Stimulated activated CD4-positive, alpha-beta T cell treated with anti-CD3 and anti-CD28 coated beads, Interleukin-2, amount 100 ng/mL, for 48 hours (primary cell): ENCODE measurements at places on chromosomes 16 and 17.

DNA sequence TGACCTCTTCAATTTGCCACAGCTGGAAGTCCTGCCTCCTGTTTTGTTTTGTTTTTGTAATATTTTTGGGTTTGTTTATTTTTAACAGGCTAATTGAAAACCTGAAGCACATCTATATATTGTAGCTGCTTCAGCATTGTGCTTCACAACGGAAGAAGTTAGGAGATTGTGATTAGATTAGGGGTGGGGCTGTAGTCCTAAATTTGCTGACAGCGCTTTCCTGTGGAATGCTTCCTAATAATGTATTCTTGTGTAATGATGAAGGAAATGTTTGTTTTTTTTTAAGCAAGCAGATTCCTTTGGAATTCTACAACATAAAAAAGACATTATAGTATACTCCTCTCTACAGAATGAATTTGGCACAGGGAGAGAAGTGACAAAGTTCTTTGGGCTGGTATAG, 70.1 kb downstream of the NLK start:
- DNase-seq, result no peak

- DNase-seq, result no peak
These were observed 1.4 kb upstream of the ATP6V0A1 start for GRCh38 chr17:42457107-42457792.

- DNase-seq, result no peak
These were observed 9.9 kb upstream of the GUCY2D start for GRCh38 chr17:7992516-7992915.

DNA sequence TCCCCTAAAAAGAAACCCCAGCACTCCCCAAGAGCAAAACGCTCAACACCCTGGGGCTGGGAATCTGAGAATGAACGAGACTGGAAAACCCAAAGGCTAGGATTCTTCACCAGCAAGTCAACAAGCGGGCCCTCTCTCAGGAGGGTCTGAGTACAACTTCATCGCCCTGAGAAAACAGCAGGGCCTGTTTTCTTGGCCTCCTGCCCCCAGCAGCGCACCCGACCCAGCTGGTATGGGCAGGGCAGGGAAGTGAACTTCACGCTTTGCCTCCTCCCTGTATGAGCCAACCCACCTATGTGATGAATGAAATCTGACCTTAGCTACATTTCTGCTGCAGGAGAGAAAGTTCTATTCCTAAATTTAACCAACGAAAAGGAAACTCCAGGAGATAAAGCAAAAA, 11.1 kb downstream of the NUDT16L1 start:
- DNase-seq, result no peak

GRCh38 chr16:81500833-81501521, 56.4 kb downstream of the CMIP start:
- DNase-seq, result no peak

GRCh38 chr16:27189335-27189972, 13.9 kb upstream of the KDM8 start:
- DNase-seq, result no peak

DNA sequence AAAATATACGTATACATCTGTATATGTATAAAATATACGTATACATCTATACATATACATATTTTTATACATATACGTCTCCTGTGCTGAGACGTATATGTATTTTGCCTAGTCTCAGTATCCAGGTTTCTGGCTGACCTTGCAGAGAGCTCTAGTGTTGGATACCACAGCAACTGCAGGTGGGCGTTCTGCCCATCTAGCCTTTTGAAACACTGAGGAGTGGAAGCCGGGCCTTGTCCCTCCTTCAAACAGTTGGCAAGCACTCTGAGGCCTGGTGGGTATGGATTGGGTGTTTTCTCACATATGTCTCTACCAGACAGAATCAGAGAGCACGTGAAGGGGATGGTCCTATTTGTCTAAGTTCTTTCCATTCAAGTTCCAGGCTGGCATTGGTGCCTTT, 39.4 kb upstream of the MRC2 start:
- DNase-seq, result no peak

GRCh38 chr16:87198328-87198832, 118.8 kb downstream of the C16orf95 start:
- no peak for DNase-seq

- no peak for DNase-seq
These were observed 37.7 kb downstream of the USP32 start for GRCh38 chr17:60354223-60354622.

- DNase-seq, result no peak
These were observed 662.5 kb downstream of the CDH11 start for GRCh38 chr16:64459402-64459801.

DNA sequence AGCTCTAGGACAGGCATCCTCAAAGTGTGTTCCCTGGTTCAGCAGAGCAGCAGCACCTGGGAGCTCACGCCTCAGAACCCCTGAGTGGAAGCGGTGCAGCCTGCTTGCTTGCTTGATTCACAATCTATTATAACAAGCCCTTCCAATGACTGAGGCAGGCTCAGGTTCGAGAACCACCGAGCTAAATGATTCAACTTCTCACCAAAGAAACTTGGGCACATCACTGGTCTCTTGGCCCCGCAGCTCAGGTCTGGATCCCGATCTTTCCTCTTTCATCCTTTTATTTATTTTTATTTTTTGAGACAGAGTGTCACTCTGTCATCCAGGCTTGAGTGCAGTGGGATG, 24.5 kb downstream of the CLUH start:
- no peak for DNase-seq

GRCh38 chr16:27408012-27408601, 6.1 kb downstream of the IL21R start:
- DNase-seq, result no peak

DNA sequence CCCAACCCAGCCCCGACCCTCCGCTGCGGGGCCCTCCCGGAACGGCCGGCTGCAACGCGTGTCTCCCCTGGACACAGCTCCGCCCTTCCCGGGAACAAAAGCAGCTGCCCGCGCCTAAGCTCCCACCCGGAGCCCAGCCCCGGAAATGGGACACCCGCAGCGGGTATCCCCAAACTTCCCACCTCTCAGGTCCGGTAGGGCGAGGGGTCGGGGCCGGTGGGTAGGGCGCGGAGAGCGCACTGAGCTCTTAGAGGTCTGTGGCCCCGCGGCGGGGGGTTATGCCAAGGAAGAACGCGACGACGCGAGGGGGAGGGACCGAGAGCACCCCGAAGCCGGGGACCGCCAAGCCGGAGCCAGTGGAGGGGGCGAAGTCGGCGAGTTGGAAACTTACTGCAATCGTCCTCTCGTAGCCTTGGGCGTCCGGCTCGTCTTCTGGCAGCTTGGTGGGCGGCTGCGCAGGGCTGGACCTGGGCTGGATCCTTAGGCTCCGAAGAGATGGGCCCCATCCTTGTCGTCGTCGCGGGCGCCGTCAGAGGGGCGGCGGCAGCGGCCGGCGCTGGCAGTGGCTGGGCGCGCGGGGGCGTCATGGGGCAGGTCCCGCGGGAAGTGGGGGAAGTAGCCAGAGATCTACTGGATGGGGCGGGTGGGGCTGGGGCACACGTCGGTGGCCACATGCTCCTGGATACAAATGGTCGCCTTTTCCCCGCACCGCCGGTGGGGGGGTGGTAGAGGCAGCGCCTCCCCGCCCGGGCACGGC, 6.9 kb downstream of the USP6 start:
- DNase-seq, result no peak

DNA sequence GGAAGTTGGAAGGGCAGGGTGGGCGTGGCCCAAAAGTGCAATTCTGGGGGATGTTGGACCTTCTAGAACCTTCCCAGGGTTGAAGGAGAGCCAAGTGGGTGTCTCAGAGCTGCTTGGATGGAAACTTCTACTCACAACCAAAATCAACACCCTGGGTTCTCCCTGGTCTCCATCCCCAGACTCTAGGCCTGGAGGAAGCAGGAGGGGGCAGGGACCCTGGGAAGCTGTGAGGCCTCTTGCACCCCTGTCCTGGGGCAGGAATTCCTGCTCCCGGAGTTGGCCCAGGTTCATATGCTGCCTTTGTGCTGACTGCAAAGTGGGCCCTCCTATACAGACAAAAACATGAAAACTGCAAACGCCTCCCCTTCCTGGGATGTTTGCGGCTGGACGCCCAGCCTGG, 25.1 kb downstream of the TRARG1 start:
- DNase-seq, result no peak

GRCh38 chr16:86321491-86321890, 188.8 kb upstream of the FOXF1 start:
- DNase-seq, result no peak

GRCh38 chr17:80969674-80970043, 22.0 kb upstream of the CHMP6 start:
- DNase-seq, result no peak

- DNase-seq, result no peak
These were observed 109.6 kb downstream of the CLEC16A start for GRCh38 chr16:11053916-11054460.

DNA sequence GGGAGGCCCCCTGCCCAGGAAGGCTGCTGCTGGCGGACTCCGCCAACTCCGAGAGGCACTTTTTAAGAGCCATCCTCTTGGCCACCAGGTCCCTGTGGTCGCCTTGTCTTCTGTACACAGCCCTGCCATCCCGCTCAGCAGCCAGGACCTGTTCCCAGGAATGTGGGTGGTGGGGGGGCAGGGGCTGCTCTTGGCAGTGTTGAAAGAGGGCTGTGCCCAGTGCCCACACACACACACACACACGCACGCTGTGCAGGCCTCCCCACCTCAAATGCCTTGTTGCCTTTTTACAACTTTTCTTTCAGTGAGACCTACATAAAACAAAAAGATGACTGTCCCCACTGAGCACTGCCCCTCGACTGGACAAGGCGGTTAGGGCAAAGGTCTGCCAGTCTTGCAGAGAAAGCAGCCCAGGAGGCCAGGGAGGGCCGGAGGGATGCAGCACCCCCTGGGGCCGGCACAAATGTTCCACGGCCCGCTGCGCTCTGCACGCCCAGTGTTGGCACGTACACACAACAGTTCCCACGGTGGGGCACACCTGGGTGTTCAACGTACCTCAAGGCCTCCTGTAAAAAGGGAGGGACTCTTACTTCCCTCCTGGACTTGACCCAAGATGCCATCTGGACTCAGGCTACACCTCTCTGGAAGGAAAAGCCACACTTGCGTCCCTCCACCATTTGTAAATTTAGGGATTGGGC, 18.5 kb upstream of the PITPNA start:
- no peak for DNase-seq

GRCh38 chr17:4143563-4144421, 795 bp downstream of the CYB5D2 start:
- DNase-seq, result peak; percentile 85

GRCh38 chr17:35171834-35172233, 22.4 kb downstream of the SLC35G3 start:
- no peak for DNase-seq

- no peak for DNase-seq
These were observed 8.7 kb downstream of the ADCY7 start for GRCh38 chr16:50275098-50275415.

GRCh38 chr17:82640036-82640435, 8.2 kb downstream of the WDR45B start:
- DNase-seq, result no peak

- no peak for DNase-seq
These were observed 389.0 kb downstream of the MAF start for GRCh38 chr16:79211586-79211985.

DNA sequence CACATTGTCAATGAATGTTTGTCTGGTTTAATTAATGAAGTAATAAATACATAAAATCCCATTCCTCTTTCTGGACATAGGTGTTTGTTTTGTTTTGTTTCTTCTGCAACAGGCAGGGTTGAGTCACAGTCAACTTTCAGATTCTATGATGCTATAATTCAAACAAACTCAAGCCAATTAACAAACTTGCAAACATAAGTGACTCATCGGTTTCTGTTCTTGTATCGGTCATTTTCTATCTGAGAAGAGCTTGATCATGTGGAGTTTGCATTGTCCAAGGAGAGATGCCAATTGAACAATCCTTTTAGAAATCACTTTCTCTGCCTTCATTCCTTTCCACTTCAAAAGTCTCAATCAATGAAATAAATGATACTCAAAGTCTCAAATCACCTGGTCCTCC, 294.2 kb upstream of the C16orf82 start:
- DNase-seq, result no peak

DNA sequence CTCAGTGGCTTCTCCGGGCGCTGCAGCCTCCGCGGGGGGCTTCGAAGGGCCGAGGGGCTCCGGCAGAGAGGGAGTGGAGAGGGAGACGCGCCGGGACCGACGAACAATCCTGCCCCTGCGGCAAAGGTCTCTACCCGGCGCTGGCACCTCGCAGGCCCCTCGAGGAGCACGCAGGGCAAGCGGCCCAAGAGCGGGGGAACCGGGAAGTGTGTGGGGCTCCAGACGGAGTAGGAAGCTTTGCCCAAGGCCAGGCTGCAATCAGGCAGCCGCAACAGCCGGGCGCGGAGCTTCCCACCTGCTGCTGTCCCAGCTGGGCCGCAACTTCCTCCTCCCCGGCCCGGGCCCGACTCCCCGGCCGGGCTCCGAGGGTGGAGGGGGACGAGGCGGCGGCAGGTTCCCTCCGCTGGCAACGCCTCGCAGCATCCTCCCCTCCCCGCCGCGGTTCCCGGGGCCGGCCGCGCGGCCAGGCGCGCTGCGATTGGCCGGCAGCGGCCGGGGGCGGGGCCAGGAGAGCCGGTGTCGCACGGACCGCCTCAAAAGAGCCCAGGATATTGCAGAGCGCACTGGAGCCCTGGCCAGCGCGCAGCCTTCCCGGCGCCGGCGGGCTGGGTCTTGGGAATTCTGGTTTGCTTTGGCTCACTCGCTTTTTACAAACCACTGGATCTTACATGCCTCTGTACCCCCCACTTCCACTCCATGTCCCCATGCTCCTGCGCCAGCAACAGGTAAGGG, at the start of gene KCNJ2:
Gene KCNJ2 (plus strand): TSS at position 556 of the 732 bp plus-strand sequence. CDS start 5,508 bp downstream, outside the sequence.
- DNase-seq, result peak; percentile 52

GRCh38 chr17:181245-182049, at the start of gene DOC2B:
TSS of gene DOC2B (minus strand) at chr17:181650. CDS start at chr17:181479, 171 bp downstream.
- DNase-seq, result no peak

DNA sequence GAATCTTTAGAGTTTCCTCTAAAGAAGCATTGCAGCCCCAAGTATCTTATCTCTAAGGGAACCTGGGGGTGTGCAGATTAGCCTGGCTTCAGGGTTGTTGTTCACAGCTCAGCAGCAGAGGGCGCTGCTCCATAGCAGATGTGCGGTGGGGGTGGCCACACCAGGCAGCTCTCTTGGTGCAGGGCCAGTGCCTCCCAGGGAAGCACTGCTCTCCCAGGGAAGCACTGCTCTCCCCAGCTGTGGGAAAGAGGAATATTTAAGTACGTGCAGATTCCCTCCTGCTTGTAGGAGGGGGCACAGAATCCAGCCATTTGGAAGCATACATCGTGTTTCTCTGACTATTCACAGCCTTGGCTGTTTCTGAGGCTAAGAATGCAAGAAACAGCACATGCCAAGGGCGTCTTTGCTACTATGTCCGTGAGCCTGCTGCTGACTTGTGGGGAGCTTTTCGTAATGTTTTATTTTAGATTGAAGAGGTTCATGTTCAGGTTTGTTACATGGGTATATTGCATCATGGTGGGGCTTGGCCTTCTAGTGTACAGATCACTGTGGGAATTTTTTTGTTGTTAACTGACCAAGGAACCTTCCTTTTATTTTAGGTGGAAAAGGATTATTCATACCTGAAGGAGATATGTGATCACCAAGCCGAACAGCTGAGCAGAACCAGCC, 217.8 kb downstream of the SPECC1 start:
- DNase-seq, result peak; percentile 78

GRCh38 chr16:20859699-20860098, 40.5 kb downstream of the DCUN1D3 start:
- no peak for DNase-seq

- no peak for DNase-seq
These were observed 75.1 kb downstream of the CYTH1 start for GRCh38 chr17:78707016-78707415.

GRCh38 chr16:56994311-56994710, 5.0 kb downstream of the NLRC5 start:
- DNase-seq, result no peak
